ENCODE measurements at places on chromosomes 3 and 15. TPM values are rescaled to one million over a fixed set of nuclear protein-coding genes. Genes with fewer than 3 reads are reported as not detected.

POTEB2 gene
- not detected for total RNA-seq

CLSTN2 gene
- total RNA-seq = 0.09 TPM

SLC24A5 gene
- not detected for total RNA-seq

CASR gene
- total RNA-seq = not detected

SLC22A13 gene
- 0.09 TPM for total RNA-seq

GPR15 gene
- not detected for total RNA-seq

Measured in bronchial smooth muscle cell (primary cell).